ENCODE measurements at places on chromosomes 7 and 10.

GRCh38 chr10:59885430-59886134 is 20.8 kb downstream of the CCDC6 start:
- no peak for DNase-seq

DNA sequence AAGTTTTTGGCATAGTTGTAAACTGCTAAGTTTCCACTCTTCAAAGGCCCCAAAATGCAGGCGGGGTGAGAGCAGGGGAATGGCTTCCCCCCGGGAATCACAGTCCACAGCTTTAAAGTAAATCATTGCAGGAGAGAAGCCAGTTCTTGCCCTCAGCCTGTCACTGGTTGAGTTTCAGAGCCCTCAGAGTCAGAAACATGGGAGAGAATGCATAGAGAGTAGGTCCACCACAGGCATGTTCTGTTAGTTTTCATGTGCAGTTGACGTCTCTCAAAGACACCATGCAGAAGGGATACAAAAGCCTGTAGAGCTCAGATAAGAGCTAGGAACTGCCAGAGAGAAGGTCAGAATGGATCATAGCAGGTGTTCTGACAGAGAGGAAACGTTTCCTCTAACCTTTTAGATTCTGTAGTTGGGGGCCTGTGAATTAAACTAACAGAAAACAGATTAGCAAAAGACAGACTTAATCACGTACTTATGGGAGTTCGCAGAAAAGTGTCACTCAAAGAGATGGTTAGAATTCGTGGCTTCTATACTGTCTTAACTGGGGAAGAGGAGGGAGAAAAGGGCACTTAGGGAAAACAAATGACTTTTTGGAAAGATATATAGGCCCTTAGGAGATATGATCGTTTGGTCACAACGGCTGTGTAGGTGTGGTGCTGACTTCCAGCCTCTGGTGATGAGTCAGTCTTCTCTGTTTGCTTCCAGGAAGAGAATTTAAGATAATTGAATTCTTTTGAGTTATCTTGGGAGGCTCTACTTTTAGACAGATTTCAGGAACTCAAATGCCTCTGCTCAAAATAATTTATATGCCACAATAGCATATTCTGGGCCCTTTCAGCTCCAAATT is 48.0 kb upstream of the MSRB2 start:
- no peak for DNase-seq

GRCh38 chr10:35854661-35855060 is 212.6 kb upstream of the FZD8 start:
- DNase-seq, result no peak

GRCh38 chr7:133434246-133434865 is 181.5 kb downstream of the EXOC4 start:
- no peak for DNase-seq

DNA sequence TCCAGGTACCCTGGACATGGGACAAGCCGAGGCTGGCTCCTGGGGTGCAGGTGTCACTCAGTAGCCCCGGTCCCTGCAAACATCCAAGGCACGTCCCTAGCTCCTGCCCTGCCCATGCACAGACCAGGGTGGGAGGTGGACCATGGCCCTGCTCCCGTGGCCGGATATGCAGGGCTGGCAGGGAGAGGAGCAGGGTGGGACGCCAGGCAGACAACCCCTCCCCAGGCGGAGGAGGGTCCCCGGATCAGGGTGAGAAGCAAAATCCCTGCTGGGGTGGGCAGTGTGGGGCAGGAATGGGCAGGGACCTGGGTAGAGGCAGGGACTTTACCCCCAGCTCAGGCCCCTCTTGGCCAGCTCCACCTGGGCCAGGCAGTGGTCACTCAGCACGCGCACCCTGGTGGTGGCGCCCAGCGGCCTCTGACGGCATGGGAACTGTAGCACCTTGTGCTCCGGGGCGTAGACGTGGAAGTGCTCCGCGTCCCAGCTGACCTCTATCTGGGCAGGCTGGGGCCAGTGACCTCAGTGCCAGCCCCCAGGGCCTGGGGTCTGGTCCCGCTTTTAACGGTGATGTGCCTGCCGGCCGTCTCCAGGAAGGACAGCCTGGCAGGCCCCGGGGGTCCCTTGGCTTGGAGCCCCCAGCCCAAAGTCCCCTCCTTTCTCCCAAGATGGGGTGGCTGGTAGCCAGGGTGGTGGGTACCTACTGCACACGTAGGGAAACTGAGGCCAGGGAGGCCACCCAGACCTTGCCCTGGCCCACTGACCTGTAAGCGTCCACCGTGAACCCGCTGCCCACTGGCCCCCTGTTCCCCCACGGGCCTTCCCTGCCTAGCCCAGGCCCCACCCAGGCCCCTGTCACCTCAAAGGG is 1.2 kb downstream of the GRIFIN start:
- DNase-seq, result peak; percentile 74

- DNase-seq, result no peak
Measured at GRCh38 chr7:51315393-51316261, 982 bp downstream of the COBL start.

DNA sequence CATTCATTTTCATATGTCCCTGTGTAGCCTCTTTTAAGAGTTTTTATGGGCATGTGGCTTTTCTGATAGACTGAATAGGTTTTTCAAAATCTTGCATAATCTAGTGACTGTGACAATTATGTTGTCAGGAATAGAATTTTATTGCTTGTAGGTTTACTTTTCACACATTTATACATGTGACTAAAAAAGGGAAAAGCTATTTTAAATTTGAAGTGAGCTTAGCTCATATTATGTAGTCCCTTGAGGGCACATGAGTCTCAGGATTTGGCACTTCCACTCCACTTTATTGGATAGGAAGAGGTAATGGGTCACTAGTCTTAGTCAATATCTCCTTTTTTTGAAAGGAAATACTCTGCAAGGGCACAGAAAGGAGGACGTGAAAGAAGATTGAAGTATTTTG is 247.3 kb downstream of the SUGCT start:
- DNase-seq, result no peak

DNA sequence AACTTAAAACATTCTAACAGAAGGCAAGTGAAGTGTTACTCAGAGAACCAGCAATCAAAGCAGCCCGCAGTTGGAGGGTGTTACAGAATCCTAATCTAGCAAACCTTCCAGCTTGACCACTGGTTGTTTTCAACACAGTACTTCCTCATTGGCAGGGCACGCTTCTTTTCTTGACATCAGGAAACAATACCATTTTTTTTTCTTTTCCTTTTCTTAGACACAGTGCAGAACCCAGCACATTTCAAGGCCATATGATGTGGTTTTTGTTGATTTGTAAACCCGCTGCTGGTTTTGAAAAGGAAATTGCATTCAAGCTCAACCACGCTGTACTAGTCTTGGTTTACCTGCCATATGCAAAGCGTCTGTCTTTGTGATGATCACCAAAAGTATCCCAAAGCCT is 33.4 kb downstream of the RHOBTB1 start:
- DNase-seq, result no peak
